ENCODE measurements at places on chromosomes 5 and 9. TPM values are rescaled to one million over a fixed set of nuclear protein-coding genes. Genes with fewer than 3 reads are reported as not detected.

DNA sequence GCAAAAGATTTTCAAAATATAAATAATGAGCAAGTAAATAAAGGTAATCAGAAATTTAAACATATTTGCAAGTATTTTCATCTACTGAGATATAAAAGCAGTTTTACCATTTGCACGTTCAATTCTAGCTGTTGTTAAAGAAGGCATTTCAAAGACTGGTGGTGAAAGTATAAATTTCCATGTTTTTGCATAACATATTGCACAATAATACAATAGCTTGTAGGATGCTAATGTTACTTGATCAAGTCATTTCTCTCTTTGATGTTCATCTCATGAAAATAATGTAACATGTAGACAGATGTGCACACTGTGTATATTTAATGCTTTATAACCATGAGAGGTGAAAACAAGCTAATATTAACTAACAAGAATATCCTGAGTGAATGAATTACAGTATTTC is 651.9 kb downstream of the CDH9 start:
- DNase-seq = no peak

- DNase-seq = no peak
Measured at GRCh38 chr5:147479949-147480348, 29.9 kb downstream of the DPYSL3 start.

DNA sequence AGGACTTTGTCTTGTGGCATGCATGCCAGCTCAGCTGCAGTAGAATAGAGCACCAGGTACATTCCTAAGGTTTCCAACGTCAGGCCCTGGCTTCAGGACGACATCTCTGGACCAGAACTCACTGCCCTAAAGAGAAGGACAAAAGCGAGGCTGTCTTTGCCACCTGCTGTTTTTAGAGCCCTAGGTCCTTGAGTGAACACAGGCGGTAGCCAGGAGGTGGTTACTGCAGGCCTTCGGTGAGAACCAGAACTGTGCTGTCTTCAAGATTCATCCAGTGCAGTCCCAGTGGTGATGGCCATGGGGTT is 288.9 kb upstream of the CDH18 start:
- no peak for DNase-seq

PCDHB1 gene
- polyA plus RNA-seq = 0.13 TPM

GRCh38 chr5:71589903-71590302 is 2.8 kb downstream of the MCCC2 start:
- no peak for DNase-seq

DNA sequence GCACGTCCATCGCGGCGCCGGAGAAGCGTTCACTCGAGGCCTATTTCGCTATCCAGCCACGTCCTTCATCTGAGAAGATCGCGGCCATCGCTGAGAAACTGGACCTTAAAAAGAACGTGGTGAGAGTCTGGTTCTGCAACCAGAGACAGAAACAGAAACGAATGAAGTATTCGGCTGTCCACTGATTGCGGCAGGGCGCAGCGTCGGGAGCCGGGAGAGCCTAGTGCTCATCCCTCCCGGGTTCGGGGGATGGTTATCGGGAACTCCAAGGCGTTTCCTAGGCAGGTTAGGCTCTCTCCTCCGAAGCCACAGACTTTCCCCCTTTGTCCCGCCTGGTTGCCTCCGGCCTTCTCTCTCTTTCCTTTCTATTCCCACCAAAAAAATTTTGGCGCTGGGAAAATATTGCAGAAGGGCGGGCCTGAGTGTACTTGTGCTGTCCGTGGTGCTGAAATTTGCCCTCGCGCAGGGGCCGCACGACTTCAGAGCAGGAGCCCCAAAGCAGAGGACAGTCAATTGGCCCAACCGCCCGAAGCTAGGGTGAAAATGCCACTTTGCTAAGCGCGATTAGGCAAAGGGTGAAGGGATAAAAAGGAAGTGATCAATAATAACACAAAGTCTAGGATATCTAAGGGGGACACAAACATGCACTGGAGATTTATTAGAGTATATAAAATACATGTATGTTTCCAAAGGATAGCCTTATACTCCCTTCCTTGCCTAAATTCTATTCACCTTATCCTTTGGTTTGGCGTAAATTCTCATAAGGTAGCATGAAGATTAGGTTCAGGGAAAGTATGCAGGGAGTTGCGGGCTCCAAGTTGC is 1.8 kb downstream of the POU4F3 start:
- peak; percentile 80 for DNase-seq

DNA sequence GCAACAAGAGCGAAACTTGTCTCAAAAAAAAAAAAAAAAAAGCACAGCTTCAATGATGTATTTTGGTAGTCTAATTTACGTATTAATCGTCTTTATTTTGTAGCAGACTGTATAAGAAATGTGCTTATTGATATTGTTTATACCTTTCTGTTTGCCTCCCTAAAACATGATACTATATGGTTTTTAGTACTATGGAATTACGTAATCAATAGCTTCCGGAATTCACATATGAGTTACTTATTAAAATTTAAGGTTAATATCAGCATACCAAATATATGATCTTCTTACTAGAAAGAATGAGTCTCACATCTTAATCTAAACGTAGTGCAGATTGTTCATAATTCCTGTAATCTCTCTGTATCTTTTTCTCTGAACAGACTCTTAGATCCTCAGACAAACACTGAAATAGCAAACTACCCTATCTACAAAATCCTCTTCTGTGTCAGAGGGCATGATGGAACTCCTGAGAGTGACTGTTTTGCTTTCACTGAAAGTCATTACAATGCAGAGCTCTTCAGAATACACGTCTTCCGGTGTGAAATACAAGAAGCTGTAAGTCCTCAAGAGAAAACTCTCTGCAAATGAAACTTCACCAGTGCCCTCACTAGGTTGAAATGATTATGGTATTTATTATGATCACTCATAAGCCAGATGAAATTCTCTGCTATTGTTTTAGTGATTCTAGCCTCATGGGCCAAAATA is 44.4 kb upstream of the GPR21 start:
- no peak for DNase-seq

WDR31 gene
- polyA plus RNA-seq = 7.7 TPM

IL7R gene
- polyA plus RNA-seq = 0.45 TPM

GRCh38 chr5:52989781-52990527 is 802 bp downstream of the ITGA2 start:
- peak; percentile 54 for DNase-seq

PCDHGA8 gene
- polyA plus RNA-seq = 0.60 TPM

SET gene
- polyA plus RNA-seq = 720 TPM

DNA sequence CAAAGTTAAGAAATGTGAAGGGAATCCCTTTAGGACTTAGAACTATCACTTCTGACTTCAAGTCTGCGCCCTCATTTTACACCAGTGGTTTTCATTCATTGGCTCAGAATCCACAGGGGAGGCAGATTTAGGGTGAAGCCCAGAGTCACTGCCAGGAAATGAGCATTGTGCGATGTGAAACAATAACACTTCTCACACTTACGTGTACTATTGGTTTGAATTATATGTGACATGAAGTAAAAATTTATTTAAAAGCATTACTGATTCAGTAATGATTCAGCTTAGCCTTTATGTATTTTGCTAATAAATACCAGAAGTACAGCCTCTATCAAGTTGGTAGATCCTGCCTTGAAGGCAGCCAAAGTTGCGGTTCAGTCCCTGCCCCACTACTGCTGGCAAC is 98.6 kb downstream of the PAM start:
- no peak for DNase-seq

DNA sequence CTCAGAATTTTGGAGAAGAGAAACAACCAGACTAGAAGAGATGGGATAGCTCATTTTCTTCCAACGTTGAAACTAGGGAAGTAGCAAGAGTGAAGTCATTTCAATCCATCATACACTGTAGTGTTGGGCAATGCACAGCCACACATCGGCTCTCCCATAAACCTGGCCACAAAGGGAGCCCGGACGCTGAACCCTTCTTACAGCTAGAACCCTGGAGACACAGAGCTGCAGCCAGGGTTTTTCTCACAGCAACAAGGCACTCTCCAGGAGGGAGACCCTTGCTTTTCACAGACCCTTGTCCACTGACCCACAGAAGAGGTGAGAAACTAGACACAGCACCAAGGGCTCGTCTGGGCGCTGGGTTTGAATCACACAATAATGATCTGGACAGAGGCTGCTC is 101.4 kb upstream of the FSTL4 start:
- no peak for DNase-seq

- DNase-seq = no peak
Measured at GRCh38 chr5:122263352-122264030, 48.5 kb upstream of the SNCAIP start.

DNA sequence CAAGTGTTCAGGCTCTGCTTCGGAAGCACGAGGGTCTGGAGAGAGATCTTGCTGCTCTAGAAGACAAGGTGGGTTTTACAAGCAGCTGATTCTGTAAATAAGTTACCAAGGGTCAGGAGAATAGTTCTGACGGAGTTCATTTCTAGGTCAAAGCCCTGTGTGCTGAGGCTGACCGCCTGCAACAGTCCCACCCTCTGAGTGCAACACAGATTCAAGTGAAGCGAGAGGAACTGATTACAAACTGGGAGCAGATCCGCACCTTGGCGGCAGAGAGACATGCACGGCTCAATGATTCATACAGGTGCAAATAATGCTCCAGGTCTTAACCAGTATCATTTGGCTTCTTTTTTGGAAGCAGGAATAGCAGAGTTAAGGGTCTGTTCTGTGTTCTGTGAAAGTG is 24.8 kb downstream of the SPTAN1 start:
- no peak for DNase-seq

GRCh38 chr9:7534211-7534935 is 265.2 kb downstream of the DMAC1 start:
- DNase-seq = no peak

KIF4B gene
- polyA plus RNA-seq = 0.28 TPM

GRCh38 chr5:33276628-33276950 is 164.2 kb upstream of the TARS1 start:
- no peak for DNase-seq

C9orf50 gene
- 0.30 TPM for polyA plus RNA-seq

ELAVL2 gene
- 5.0 TPM for polyA plus RNA-seq

DNA sequence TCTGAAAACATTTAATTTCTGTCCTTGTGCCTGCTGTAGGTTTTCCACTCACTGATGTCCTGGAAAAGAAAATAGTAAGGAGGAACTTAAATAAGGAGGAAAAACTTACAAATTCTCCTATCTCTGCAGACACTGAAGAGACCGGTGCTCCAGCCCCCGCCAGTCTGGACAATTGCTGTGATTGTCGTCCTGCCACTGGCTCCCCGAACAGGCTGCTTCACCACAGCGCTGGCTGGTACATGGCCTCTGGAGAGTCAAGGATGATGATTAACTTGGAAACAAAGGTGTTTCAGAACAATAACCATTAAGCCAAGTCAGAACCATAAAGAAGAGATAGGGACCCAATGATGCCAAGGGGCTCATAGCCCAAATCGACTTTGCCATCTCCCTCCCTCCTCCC is 7.3 kb downstream of the PLAC8L1 start:
- DNase-seq = no peak

- no peak for DNase-seq
Measured at GRCh38 chr5:170081616-170082015, 24.1 kb upstream of the FOXI1 start.

GBGT1 gene
- 2.0 TPM for polyA plus RNA-seq

DNA sequence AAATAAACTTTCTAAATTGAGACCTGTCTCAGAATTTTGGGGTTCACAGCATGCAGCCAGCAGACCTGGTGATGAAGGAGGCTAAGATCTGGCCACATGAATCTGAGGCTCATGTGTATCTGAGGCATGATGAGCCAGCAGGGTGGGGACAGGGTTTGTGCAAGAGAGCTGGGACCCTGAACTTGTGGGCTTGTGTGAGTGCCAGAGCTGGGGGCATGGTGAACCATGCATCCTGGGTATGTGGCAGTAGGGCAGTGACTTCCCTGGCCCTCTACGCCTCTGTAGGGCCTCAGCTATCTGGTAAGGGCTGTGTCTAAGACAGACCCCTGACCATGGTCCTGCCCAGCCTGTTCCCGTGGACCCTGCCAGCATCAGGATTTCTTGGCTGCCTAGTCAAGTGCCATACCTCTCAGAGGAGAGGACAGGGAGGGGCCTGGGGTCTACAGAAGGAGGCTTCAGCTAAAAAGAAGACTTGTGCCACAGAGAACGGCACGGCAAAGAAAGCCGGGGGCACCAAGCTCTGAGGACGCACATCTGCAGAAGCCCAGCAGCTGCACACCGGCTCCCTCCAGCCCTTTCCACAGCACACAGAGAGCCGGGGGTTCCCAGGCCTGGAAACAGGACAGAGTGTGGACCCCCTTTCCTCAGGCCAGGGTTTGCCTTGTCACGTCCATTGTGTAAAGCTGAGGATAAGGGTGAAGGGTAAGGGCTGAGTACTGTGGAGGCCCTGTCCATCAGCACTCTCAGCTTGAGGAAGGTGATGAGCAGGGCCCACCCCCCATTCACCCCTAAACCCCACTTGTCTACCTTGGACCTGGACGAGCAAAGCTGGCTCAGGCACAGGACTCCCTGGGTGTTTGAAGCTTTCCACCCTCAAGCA is 130.1 kb downstream of the MRPL36 start:
- no peak for DNase-seq

- DNase-seq = no peak
Measured at GRCh38 chr5:158014372-158014771, 155.4 kb upstream of the CLINT1 start.

DNA sequence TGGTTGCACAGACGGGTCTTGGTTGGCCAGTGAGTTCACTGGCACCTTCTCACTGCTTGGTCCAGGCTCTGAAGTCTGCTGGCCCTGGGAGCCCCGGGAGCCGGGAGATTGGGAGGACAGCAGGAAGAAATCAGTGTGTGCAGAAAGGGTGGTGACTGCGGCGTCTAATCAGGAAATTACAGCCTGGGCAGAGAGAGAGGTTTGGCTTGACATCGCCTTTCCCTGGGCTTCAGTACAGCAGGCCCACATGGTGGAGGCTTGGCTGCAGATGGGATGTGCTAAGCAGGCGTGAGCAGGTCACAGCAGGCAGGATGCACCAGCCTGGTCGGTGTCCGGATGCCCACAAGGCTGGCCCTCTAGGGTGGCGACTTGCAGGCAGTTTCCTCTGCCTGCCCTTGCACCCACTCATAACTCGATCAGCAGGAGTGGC is 17.2 kb downstream of the PITX1 start:
- DNase-seq = no peak

DNA sequence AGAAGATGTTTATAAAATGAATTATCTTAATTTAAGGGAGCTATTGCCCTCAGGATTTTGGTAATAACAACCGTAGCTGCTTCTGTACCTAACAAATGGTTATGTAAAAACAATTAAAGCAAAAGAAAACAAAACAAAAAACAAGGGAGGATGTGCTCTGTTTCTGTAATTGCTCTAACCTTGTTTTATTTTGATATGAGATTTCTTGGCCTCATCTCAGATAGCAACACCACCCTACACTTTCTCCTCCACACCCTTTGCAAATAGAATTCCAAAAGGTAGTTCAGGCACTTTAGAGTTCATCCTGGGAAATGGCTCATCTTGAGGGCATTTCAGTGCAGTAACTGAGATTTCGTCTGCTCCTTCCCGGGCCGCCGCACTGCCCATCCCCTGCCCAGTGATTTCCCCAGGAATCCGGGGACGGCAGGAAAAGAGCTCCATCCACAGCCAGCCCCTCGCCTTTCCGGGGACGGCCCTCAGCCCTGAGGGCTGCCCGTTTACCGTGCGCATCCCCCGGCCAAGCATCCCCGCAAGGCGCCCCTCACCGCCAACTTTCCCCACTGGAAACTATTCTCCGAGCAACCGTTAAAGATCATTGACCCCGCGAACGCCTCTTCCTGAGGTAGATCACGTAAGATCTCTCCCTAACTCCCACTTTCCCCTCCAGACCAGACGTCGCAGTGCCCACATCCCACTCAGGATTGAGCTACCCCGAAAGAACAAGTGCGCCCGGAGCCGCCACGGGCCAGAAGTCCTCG is 1.2 kb downstream of the FNBP1 start:
- peak; percentile 17 for DNase-seq

UQCRQ gene
- polyA plus RNA-seq = 173 TPM
